ENCODE measurements at places on chromosomes 12 and 14. TPM values are rescaled to one million over a fixed set of nuclear protein-coding genes. Genes with fewer than 3 reads are reported as not detected.
A peak's percentile ranks its signal among the peaks of the same experiment; 100 is the strongest.

The KCNMB4 gene
- 0.37 TPM for total RNA-seq

The PLEKHG3 gene
- 1.0 TPM for total RNA-seq

DNA sequence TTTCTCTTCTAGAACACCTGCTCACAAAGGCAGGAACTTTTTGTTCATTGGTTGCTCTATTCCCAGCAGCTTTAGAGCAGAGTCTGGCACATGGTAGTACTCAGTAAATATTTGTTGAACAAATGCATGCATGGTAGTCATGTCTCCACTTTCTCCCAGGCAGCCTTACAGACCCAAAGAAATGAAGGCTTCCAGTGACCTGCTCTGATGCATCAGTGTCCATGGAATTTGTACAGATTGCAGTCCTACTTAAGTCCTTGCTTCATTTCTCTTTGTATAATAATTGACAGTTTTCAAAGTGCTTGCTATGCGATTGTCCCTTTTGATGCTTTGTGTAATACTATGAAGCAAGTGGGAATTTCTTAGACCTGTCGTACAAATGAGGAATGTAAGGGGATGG is 119.6 kb downstream of the DERA start:
- no peak for DNase-seq

- DNase-seq, result no peak
Measured at GRCh38 chr14:92224358-92224954, 98.5 kb upstream of the SLC24A4 start.

- DNase-seq, result no peak
Measured at GRCh38 chr14:68079941-68080697, 260.5 kb downstream of the RAD51B start.

The OR4E2 gene
- not detected for total RNA-seq

DNA sequence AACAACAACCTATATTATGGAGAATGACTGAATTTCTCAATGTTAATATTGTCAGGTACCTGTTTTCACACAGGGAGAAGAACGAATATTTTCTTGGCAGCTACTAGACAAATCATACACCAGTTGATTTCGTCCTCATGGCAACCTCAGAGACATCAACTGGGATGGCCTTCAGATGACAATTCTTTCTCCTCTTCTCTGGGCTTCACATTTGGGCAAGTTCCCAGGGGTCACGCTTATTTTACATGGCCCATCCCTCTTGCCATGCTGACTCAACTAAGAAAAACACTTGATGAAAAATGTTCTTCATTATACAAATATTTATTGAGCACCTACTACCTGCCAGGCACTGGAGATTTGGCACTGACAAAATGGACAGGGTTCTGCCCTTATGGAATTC is 29.0 kb downstream of the PPP1R13B start:
- no peak for DNase-seq

The STYK1 gene
- not detected for total RNA-seq

The MMP19 gene
- not detected for total RNA-seq

DNA sequence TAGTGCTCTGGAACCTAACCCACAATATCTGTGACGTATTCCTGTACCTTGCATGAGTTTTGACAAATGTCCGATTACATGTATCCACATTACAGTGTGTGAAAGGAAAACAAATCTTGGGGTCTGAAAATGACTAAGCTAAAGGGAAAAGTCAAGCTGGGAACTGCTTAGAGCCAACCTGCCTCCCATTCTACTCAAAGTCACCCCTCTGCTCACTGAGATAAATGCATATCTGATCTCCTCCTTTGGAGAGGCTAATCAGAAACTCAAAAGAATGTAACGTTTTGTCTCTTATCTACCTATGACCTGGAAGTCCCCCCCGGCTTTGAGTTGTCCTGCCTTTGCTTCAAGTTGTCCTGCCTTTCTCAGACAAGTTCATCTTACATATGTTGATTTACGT is 34.0 kb upstream of the KIF21A start:
- no peak for DNase-seq

The OASL gene
- 2.3 TPM for total RNA-seq

DNA sequence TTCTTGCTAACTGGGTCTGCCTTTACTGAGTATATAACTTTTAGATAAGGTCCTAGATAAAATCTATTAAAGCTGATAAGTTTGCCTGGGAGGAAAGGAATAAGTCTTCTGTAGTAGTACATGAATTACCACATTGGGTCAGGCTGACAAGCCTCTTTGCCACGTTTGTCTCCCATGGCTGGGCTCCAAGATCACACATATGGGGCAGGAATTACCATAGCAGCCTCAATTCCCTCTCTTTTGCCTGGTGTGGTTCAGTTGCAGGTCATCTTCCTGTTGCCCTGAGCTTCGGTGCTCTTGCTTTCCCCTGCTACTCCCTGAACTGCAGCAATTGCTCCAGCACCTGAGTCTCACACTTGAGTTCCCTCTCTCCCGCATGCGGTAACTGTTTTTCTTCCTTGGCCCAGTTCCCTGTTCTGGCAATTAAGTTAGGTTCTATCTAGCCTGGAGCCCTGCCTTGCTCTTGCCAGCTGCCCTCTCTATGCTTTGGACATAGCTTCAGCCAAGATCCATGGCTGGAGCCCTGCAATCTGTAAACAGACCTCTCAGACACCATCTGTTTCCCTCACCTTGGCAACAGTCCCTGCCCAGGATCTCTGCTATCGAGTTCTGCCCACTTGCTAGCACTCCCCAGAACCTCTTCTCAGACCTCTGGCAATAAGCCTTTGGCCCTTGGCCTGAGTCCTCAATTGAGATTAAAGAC is 5.8 kb upstream of the GLT8D2 start:
- DNase-seq, result no peak

The SIRT4 gene
- 2.2 TPM for total RNA-seq

GRCh38 chr14:91902336-91902735 is 35.0 kb upstream of the TC2N start:
- no peak for DNase-seq

DNA sequence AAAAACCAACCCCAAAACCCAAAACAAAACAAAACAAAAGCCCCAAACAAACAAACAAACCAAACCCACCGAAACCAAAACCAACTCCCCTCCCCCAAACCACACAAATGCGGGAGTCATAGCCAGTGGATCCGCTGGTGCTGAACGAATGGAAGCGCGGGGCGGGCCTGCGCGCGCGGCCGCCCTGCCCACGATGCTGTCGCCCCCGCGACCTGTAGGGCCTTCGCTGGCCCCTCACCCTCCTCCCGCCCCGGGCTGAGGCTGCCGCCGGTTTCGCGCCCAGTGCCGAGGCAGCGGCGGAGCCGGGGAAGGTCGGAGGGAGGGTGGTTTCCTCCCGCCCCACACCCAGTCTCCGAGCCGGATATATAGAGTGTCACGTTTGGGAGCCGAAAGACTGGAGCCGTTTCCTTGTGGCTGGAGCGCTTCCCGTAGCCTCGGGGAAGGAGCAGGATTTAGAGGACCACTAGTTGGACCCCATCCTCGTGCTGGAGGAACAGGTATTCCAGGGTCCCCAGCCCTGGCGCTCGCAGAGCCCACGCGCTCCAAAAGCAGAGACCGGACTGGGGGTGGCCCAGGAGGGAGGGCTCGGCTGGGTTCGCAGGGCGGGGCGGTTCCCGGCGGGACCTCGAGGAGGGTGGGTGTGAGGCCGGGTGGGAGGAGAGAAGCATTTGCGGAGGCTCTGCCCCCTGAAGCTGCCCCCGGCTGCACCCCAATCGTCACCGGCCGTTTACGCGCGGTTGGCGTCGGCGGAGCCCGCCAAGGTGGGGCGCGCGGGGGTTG is at the start of gene FAR2:
Gene FAR2, plus strand, starts transcription at position 368 of the 780 bp plus-strand sequence. CDS start 121,172 bp downstream, outside the sequence.
- DNase-seq, result peak; percentile 33

The MIP gene
- total RNA-seq, result not detected

GRCh38 chr14:90406384-90406798 is 9.6 kb downstream of the CALM1 start:
- DNase-seq, result no peak

GRCh38 chr14:45947830-45948229 is 694.8 kb upstream of the MIS18BP1 start:
- no peak for DNase-seq

- DNase-seq, result no peak
Measured at GRCh38 chr14:47302121-47302520, 373.3 kb downstream of the MDGA2 start.

The RHEBL1 gene
- 16.0 TPM for total RNA-seq

DNA sequence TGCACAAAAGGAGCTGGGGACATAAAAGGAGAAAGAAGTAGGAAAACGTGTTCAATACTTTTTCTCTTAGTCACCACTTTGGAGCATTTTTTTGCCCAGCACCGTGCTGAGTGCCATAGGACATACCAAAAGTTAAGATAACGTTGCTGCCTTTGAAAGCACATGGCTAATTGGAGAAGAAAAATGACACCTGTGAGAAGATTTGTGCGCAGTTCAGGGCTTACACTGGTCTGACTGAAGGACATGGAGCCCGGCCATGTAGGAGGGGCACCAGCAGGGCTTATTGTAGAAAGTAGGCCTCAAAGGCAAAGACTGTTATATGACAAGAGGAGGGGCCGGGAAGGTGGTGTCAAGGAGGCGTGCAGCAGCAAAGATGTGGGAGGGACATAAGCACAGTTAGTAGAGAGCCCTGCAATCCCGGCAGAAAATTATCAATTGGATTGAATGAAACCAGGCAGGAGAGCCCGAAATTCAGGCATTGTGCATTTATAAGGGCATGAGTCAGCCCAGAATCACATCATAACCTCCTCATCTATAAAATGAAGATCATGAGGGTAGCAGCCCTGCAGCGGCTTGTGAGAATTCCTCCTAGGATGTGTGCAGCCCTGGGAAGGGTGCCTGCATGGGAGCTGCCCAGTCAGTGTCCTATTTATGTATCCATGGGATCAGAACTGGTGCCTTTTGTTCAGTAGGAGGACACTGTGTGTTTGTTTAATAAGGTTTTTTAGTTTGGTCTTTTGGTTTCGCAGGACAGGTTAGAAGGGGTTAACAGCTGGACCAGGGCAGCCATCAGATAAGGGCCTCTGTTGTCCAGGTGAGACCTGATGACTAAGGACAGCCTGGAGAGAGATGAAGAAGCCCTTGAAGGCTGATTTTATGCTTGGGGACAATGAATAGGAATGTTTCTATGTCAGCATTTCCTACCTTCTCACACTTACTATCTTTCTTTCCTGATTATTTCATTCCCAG is 122.4 kb downstream of the GPR135 start:
- DNase-seq, result no peak

DNA sequence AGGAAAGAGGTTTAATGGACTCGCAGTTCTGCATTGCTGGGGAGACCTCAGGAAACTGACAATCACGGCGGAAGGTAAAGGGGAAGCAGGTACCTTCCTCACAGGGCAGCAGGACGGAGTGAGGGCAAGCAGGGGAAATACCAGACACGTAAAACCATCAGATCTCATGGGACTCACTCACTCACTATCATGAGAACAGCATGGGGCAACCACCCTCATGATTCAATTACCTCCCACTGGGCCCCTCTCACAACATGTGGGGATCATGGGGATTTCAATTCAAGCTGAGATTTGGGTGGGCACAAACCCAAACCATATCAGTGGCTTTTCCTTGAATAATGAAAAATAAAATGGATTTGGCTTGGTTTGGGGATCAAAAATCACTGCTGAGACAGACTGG is 380.5 kb downstream of the VRK1 start:
- DNase-seq, result no peak

The RHOJ gene
- total RNA-seq, result not detected

DNA sequence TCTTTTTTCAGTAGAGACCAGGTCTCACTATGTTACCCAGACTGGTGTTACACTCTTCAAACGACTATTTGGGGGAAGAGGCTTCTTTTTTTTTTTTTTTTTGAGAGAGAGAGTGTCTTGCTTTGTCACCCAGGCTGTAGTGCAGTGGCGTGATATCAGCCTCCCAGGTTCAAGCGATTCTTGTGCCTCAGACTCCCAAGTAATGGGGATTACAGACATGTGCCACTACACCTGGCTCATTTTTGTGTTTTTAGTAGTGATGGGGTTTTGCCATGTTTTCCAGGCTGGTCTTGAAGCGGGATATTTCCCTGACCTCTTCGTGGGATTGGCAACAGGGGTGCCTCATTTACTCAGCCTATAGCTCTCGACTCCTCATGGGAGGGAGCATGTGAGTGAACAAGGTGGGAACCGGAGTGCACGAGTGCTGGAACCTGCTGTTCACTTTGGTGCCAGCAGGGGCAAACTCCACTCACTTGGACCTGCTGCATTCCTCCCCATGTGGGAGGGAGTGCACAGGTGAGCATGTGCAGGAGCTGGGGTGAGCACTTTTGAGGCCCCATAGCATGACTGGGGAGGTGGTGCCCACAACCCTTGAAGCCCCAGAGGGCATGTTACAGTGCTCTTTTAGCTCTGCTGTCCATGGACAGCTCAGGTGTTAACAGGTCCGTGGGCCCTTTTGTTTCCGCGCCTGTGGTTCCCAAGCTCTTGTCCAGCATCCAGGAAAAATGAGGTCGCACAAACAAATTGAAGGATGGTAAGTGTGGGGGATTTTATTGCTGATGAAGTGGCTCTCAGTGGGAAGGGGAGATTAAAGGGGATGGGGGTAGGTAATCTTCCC is 79.1 kb upstream of the HECTD1 start:
- DNase-seq, result no peak

GRCh38 chr12:101117842-101118241 is 92.2 kb downstream of the SLC5A8 start:
- DNase-seq, result no peak

DNA sequence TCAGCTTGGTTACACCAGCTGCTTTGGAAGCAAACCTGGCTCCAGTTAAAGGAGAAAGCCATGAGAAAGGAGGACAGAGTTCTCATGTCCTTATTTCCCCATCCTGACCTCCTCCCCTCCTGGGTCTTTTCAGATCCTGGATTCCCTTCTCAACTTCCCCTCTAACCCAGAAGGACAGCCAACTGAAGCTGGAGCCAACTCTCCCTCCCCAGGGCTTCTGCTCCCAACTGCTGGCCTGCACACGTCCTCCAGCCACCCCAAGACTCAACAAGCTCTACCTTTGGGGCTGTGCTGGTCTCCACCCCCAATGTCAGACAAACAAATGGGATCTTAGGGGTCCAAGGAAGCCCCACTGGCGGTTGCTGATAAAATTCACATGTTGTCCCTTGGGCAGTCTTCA is 651.1 kb upstream of the TBX3 start:
- DNase-seq, result no peak

DNA sequence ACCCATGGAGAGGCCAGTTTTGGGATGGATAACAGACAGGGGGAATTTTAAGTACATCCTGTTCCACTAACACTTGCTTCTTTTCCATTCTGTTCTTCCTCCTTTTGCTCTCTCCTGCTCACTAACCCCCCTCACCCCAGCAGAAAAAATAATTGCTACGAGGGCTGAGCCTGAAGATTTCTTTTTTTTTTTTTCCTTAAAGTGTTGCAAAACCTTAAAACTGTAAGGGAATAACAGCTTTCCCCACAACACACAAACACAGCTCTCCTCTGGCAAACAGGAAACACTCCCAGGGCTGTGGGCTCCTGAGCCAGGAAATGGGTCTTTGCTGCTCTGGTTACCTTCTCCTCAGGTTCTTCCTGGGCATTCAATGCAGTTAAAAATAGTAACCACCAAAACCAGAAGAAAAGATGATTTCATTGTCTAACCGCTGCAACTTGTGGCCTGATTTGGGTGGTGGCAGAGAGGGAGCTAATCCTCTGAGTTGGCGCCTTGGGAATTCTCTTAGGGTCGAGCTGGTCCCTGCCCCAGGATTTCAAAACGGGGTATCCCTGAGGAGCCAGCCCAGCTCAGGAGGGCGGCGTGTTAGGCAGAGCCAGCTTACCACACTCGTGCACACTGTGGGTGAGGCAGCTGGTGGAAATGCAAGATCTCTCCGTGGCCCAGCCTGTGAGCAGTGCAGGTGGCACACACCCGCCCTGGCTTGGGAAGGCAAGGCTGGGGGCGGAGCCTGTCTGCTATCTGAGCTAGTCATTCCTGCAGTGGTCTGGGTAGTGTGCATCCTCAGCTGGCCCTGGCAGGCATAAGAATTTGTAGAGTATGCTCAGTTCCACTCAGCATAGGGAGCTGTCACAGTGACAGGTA is 17.1 kb upstream of the EMP1 start:
- peak; percentile 31 for DNase-seq
